Activated CD4-positive, alpha-beta T cell treated with anti-CD3 and anti-CD28 coated beads, Interleukin-2, amount 10 ng/mL, durations not matched to agents 7 days and 5 days (primary cell): ENCODE measurements at places on chromosomes 6 and 20. TPM values are rescaled to one million over a fixed set of nuclear protein-coding genes. Genes with fewer than 3 reads are reported as not detected.

Gene EFCAB8
- 0.94 TPM for total RNA-seq

Gene MAPK13
- 29.3 TPM for total RNA-seq

Gene ERVFRD-1
- not detected for total RNA-seq

Gene RFX6
- total RNA-seq = not detected

DNA sequence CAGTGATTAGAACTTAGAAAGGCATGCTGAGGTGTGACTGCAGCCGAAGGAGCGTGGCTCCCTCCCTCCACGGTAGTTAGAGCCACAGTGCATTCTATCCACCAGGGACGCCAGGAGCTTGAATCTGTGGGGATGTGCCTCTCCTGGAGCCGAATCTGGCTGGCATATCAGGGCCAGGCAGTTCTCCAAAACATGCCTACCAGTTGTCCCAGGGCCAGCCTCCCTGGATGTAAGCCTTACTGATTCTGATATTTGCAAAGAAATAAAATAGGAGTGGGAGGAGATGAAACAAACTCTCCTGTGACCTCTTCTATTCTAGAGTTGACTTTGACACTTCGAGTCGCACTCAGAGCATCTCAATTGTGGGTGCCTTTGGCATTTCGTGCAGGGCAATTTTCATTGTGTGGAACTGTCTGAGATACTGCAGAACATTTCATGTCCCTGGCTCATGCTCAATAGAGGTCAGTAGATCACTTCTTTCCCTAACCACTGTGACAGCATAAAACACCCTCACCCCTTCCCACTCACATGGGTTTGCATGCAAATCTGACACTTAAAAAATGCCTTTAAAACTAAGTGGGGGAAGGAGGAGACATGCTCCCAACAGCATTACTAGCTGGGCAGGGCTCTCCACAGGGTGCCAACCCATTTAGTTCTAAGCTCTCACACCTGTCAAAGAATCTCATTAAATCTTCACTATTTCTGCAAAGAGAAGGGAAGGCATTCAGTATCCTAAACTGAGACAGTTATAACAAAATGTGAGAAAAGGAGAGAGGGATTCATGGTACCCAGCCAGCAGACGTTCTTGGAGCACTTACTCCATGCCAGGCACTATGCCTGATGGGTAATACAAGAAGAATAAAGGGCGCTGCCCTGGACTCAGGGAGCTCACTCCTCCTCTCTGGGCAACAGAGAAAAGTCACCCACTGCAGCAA, 378.9 kb downstream of the PREX1 start:
- H3K4me1 ChIP-seq = no peaks in the 10 kb centered on the region
- no peaks in the 10 kb centered on the region for H3K36me3 ChIP-seq
- H3K27me3 ChIP-seq = no peaks in the 10 kb centered on the region
- no peak for DNase-seq
- H3K27ac ChIP-seq = no peak overlapping the region

DNA sequence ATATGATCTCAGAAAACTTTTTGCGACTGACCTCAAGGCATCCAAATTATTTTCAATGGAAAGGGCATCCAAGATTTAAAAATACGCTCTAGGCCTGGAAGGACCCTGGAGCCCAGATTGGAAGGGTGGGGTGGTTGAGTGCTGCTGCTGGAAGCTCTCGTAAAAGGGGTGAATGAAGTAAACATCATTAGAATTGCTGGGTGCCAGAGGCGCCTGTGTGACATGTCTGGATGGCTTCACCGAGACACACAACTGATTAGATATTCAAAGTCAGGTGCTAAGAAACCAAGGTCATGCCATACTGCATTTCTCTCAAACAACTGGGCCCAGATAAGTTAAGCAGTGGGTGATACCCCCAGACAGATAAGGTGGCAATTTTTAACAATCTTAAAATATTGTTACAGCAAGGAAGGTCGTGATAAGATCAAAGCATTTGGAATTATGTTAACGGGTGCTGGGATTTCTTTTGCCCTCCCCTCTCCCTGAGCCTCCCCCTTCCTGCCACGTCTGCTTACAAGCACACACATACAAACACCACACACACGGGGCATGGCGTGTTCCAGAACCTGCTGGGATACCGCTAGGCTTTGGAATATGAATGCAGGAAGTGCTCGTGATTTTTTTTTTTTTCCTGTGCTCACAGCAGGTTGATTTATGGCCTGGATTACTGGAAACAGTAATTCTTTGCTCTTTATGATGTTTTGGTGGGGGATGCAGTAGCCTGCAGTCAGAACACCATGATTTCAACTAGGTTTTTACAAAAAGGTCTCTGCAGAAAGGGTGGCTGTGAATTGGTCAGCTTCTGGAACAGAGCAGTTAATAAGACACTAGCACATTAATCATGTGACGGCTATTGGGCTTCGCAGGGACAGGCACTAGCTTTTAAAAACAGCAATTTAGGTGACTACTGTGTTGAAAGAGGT, 551.2 kb downstream of the QKI start:
- no peaks in the 10 kb centered on the region for H3K27me3 ChIP-seq
- H3K27ac ChIP-seq = no peak overlapping the region
- no peak overlapping the region for H3K4me3 ChIP-seq
- H3K36me3 ChIP-seq = no peaks in the 10 kb centered on the region

DNA sequence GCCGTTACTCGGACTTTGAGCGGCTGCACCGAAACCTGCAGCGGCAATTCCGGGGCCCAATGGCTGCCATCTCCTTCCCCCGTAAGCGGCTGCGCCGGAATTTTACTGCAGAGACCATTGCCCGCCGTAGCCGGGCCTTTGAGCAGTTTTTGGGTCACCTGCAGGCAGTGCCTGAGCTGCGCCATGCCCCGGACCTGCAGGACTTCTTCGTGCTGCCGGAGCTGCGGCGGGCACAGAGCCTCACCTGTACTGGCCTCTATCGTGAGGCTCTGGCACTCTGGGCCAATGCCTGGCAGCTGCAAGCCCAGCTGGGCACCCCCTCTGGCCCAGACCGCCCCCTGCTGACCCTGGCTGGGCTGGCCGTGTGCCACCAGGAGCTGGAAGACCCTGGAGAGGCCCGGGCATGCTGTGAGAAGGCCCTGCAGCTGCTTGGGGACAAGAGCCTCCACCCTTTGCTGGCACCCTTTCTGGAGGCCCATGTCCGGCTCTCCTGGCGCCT, 7.2 kb downstream of the SNX21 start:
- H3K4me1 ChIP-seq = no peaks in the 10 kb centered on the region
- H3K36me3 ChIP-seq = peaks cover 9% of the 10 kb centered on the region
- no peaks in the 10 kb centered on the region for H3K27me3 ChIP-seq
- no peak overlapping the region for H3K27ac ChIP-seq
- DNase-seq = no peak
- H3K4me3 ChIP-seq = no peak overlapping the region

- peaks cover 71% of the 10 kb centered on the region for H3K36me3 ChIP-seq
These were observed 30.4 kb downstream of the HECA start for GRCh38 chr6:139165324-139165723.

- peak within 1 kb of the TSS; percentile 78 for H3K4me3 ChIP-seq
- no peaks in the 10 kb centered on the region for H3K27me3 ChIP-seq
- peak; percentile 53 for DNase-seq
These were observed at the start of gene CTSZ for GRCh38 chr20:59006864-59007664. Gene CTSZ, minus strand, starts transcription at chr20:59007254. Its CDS starts 126 bp downstream, at chr20:59007128.

DNA sequence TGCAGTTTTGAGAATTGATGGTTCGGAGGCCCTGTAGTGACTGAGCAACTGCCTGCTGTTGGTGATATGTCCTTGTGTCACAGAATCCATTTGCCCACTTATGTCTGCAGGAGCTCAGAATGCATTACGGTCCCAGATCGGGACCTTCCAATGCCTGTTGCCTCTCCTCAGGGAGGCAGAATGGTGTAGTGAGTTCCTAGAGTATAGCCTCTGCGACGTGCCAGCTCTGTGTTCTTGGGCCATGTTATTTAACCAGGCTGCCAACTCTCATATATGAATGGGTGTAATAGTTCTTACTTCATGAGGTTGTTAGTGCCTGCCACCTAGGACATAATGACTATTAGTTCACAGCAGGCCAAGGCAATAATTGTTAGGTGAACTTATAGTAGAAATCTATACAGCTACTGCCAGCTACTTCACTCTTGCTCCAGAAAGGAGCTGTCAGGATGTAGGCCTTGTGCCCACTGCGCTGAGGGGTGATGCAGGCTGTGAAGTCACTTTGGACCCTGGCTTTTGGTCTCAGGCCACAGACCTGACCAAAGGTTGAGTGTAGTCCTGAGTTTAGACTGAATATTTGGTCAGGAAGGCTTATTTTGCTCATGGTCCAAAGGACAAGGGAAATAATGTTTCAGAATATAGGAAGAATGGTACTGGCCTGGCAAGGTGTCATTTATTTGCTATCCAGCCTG, 82.1 kb downstream of the ASXL1 start:
- H3K27ac ChIP-seq = no peak overlapping the region
- DNase-seq = no peak
- H3K4me3 ChIP-seq = no peak overlapping the region
- H3K27me3 ChIP-seq = no peaks in the 10 kb centered on the region

- peaks cover 5% of the 10 kb centered on the region for H3K27me3 ChIP-seq
- no peak for DNase-seq
- H3K27ac ChIP-seq = no peak overlapping the region
- no peaks in the 10 kb centered on the region for H3K36me3 ChIP-seq
- H3K4me1 ChIP-seq = no peaks in the 10 kb centered on the region
- no peak overlapping the region for H3K4me3 ChIP-seq
These were observed 125.7 kb upstream of the HDAC2 start for GRCh38 chr6:114096561-114097172.

DNA sequence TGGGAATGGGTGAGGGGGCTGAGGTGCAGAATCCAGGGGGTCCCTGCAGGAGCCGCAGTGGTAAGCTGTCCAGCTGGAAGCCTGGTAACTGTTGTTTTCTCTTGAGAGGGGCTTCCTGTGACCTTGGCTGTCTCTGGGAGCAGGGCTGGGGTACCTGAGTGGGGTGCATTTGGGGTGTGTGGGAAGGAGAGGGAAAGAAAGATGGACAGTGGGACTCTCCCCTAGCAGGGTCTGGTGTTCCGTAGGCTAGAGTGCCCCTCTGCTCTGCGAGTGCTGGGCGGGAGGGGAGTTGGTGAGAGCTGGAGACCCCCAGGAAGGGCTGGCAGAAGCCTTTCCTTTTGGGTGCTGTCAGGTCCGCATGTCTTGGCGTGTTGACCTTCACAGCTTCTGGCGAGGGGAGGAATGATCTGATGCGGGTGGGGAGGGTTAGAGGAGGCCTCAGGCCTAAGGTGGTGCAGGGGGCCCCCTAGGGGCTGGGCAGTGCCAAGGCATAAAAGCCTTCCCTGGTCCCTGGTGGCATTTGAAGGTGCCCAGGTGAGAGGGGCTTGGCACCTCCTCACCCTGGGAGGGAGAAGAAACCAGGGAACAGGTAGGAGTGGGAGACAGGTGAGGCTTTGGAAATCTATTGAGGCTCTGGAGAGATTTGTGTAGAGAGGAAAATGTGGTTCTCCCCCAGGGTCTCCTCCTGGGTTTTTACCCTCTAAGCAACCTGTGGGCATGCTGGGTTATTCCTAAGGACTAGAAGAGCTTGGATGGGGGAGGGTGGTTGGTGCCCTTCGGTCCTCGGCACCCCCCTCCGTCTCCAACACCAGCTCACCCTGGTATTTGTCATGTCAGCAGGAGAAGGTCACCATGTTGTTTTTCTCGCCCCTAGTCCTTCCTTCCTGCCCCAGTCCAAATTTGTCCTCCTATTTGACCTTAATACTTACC, 3.3 kb downstream of the VEGFA start:
- peaks cover 48% of the 10 kb centered on the region for H3K4me1 ChIP-seq
- DNase-seq = peak; percentile 55
- H3K27ac ChIP-seq = peak overlapping the region; percentile 7
- no peaks in the 10 kb centered on the region for H3K27me3 ChIP-seq

GRCh38 chr20:11452326-11452725, 465.4 kb upstream of the BTBD3 start:
- no peak overlapping the region for H3K4me3 ChIP-seq
- H3K27ac ChIP-seq = no peak overlapping the region
- no peak for DNase-seq
- H3K27me3 ChIP-seq = no peaks in the 10 kb centered on the region

- no peaks in the 10 kb centered on the region for H3K36me3 ChIP-seq
- no peak overlapping the region for H3K27ac ChIP-seq
- H3K4me3 ChIP-seq = no peak overlapping the region
- H3K27me3 ChIP-seq = no peaks in the 10 kb centered on the region
These were observed 43.4 kb downstream of the TAF8 start for GRCh38 chr6:42093582-42094329.

- H3K27me3 ChIP-seq = no peaks in the 10 kb centered on the region
- no peaks in the 10 kb centered on the region for H3K36me3 ChIP-seq
- H3K27ac ChIP-seq = no peak overlapping the region
- no peak overlapping the region for H3K4me3 ChIP-seq
These were observed 800.1 kb upstream of the CITED2 start for GRCh38 chr6:140174524-140174923.

DNA sequence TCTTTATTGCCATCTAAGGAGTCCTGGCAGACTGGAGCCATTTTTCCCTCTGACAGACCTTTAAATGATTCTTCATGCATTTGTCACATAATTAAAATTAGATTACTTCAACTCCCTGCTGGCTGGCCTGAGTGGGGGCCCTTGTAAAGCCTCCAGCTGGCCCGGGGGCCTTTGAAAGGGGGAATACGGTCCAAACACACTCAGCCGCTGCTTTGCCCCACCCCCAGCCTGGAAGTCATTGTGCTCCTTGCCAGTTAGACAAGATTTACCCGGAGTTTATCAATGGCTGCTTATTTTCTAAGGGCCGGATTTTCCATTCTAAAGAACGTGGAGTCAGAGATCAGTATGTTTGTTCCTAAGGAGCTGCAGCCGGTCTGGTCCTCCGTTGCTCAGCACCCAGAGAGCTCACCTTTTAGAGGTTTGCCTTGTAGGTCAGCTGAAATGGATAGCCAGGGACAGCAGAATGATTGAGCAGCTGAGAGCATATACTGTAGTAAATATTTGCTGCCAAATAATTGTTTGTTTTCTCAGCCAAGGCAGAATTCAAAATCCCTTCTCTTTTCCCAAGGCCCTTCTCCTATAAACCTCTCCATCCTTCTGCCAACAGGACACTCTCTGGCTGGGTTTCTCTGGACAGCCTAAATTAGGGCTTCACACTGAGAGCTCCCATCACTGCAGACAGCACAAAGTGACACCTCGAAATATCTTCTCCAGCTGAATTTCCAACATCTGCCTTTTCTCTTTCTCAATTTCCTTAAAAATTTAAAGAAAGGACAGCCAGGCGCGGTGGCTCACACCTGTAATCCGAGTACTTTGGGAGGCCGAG, 68.4 kb upstream of the RBM24 start:
- DNase-seq = no peak
- H3K4me3 ChIP-seq = no peak overlapping the region
- H3K36me3 ChIP-seq = no peaks in the 10 kb centered on the region
- H3K27ac ChIP-seq = no peak overlapping the region
- no peaks in the 10 kb centered on the region for H3K4me1 ChIP-seq

DNA sequence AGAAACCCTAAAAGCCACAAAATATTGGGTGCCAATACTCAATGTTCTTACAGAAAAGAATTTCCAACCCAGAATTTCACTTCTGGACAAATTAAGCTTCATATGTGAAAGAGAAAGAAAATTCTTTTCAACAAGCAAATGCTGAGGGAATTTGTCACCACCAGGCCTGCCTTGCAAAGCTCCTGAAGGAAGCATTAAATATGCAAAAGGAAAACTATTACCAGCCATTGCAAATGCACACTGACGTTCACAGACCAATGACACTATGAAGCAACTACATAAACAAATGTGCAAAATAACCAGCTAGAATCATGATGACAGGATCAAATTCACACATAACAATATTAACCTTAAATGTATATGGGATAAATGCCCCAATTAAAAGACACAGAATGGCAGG, 187.9 kb upstream of the BTBD3 start:
- no peaks in the 10 kb centered on the region for H3K36me3 ChIP-seq
- DNase-seq = no peak
- H3K4me3 ChIP-seq = no peak overlapping the region
- H3K27ac ChIP-seq = no peak overlapping the region
